ENCODE measurements at places on chromosomes 3 and 15.

GRCh38 chr3:190912736-190913135, 50.2 kb upstream of the GMNC start:
- DNase-seq: no peak

DNA sequence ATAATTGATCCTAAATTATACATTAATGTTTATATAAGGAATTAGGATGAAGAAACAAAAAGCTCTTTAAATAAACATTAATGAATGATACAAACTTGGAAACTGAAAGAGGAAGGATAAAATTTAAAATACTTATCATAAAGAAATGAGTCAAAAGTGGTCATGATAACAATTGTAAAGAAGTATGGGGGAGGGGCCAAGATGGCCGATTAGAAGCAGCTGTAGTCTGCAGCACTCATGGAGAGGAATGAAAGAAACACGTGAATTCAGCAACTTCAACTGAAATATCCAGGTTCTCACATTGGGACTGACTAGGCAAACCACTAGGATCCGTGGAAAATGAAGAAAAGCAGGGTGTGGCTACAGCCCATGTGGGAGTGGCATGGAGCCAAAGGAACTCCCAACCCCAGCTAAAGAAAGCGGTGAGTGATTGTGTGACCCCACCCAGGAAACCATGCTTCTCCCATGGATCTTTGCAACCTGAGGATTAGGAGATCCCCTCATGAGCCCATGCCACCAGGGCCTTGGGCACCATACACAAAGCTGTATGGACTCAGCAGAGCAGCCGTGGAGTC, 13.1 kb upstream of the CP start:
- no peak for DNase-seq

DNA sequence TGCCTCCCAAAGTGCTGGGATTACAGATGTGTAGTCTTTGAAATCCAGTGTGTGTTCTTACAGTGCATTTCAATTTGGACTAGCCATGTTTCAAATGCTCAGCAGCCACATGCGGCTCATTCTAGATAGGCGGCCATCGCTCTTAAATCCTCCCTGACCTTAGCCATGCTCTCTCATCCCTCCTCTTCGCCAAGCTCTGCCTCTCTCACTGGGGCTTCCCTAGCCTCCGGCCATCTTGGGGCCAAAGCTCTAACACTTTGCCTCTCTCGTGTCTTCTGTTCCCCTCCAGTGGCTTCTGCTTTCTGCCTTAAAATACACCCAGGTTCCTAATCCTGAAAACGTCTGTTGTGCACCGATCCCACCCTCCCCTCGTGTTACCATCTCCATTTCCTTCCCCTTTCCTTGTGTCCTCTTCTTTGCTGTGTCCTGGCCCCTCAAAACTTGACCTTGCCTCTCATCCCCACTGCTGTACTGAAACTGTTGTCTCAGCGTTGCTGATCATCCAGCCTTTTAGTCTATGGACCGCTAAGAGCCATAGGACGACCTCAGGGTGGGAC, 1.4 kb upstream of the GHRL start:
- no peak for DNase-seq

GRCh38 chr3:145820170-145820569, 340.8 kb downstream of the PLOD2 start:
- DNase-seq: no peak

DNA sequence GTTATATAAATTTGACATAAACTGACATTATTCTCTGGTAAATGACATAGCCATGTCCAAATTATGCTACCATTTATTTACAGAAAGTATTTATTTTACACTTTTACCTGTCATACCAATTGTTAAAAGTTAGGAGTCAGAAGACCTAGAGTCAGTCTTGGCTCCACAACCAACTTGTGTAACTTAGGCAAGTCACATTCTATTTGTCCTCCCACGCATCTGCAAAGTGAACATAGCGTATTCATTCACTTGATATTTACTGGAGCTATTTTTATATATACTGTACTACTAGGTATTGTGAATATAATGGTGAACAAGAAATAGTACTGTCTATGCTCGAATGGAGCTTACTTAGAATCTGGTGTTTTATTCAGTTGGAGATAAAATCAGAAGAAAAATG, 78.7 kb downstream of the ZNF280D start:
- no peak for DNase-seq

DNA sequence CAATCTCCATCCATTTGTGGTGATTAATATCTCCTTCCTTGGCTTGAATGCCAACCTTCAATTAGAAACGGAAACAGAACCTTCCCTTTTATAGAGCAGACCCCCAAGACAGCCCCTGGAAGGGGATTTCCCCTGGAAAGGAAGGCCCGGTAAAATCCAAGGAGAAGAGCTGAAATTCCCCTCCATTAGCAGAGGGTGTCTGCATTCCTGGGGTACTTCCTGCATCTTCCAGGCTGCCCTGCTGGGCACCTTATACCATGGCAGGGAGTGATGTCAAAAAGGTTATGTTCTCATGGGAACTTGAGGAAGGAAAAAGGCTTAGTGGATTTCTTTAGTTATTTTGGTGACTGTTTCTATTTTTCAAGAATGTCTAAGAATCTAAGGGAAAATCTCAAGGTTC, 116.7 kb upstream of the NEO1 start:
- DNase-seq: no peak

GRCh38 chr15:37220949-37221670, 120.8 kb upstream of the MEIS2 start:
- DNase-seq: no peak

- no peak for DNase-seq
Observed at GRCh38 chr3:196149831-196150301, 61.3 kb downstream of the ZDHHC19 start.

DNA sequence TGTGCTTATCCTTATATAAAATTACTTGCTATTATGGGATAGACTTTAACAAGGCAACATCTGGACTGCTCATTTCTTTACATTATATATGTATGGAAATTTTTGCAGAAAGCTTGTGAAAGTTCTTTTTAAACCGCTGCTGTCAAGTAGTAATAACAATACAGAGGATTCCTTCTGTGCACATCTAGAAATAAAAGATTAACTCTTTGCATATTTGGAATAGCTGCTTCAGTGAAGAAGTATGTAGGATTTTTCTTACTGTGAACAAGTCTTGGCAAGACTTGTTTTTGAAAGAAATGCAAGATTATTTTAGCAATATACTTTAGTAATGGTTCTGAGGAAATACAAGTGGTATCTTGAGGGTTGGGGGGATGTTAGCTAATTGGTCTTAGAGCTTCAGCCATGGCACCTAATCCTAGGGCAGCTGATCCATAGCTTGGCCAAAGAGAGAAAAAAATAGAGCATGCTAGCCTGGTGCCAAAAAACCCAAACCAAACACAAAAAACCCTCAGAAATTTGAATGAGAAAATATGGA, 4.3 kb downstream of the PRKCI start:
- no peak for DNase-seq

DNA sequence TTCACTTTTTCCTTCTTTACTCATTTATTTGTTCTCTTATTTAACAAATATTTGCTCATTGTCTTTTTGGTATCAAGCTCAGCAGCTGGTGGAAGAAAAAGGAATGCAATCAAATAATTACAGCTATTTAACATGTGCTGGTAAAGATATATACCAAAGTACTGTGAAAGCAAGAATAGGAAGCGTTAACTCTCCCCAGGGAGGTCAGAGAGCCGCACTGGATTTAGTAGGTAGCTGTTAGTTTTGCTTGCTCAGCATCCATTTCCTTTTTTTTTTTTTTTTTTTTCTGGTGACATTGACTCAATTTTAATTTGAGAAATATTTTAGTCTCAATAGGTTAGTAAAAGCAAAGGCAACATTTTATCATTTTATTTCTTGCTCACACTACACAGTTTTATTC, 308.5 kb upstream of the MDFIC2 start:
- DNase-seq: no peak

- peak; percentile 83 for DNase-seq
Observed at GRCh38 chr3:56042326-56042951, 425.8 kb downstream of the ERC2 start.

DNA sequence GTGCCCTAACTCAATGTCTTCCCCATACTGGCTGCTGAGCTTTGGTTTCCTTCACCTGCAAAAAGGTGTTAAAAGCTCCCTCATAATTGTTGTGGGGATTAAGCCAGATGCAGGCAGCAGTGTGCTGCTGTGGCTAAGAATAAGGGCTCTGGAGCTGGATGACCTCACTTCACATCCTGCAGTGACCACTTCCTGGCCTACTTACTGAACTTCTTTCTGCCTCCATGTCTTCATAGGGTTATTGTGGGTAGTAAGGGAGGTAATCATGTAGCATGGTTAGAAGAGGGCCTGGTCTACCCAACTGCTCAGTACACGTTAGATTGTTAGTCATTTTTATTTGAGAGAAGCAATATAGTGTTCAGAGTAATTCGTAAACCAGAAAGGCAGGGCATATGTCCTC, 18.4 kb downstream of the GYG1 start:
- DNase-seq: no peak

DNA sequence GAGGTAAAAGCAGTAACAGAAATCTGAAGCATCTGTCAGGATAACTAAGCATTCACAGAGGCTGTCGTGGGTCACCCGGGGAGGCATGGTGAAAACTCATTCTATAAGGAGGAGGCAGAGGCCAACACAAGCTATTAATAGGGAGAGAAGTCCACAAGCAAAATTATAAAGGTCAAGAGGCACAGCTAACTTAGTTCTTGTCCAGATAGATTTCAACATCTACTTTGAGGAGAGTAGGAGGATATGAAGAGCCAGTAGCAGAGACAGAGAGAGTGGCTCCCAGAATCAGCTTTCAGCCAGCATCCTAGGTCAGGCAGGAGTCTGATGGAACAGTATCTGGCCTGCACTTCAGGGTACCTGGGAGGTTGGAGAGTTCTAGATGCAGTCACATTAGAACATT, 95.3 kb downstream of the STAC start:
- DNase-seq: no peak

- DNase-seq: peak; percentile 35
Observed at GRCh38 chr3:16069149-16069922, 105.1 kb upstream of the GALNT15 start.

- no peak for DNase-seq
Observed at GRCh38 chr15:61835029-61835428, 225.2 kb downstream of the VPS13C start.

DNA sequence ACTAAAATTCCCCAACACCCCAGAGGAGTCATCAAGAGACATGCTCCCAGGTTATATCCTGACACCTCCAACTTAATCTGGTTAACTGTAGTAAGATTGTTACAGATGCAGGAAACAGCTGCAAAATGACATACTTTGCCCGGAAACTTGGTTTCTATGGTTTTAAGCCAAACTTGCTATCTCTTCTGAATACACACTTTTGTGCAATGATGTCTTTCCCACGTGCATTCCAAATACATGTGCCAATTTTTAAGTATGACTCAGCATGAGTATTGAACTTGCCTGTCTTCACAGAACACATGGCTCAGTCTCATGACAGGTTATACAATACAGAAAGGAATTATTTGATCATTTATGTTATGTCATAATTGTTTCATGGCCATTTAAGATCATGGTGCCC, 207.0 kb upstream of the DCBLD2 start:
- no peak for DNase-seq

DNA sequence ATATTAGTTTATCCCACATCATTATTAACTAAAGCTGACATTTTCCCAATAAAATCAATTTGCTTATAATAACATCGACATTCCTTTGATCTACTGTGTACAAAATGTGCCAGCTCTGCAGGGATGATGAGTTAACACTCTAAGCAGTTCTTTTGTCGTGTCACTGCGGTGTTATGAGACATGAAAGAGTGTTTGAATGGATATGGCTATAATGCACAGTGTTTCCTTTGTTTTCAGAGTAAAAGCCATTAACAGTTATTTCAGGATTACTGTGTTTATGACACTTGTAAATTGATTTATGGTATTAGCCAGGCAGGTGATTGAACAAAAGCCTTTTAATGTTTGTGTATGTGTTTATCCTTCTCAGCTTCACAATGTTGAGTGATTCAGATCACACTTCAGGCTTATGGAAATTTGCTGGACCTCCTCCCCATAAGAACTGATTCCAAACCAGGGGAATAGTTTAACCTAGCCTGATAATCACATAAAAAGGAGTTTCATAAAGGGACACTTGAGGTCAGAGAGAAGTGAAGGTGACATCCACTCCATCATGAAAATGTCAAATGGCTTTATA, 115.7 kb downstream of the CHL1 start:
- no peak for DNase-seq

DNA sequence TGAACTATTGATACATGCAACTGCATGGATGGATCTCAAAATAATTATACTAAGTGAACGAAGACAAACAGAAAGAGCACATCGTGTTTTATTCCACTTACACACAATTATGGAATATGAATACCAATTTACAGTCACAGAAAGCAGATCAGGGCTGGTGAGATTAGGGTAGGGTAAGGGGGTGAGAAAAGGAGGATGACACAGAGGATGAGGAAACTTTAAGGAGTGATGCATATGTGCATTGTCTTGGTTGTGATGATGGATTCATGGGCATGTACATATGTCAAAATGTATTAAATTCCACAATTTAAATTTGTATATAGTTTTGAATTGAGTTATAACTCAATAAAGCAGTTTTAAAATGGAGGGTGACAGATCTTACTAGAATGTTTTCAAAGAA, 548.9 kb downstream of the PYDC2 start:
- DNase-seq: no peak

DNA sequence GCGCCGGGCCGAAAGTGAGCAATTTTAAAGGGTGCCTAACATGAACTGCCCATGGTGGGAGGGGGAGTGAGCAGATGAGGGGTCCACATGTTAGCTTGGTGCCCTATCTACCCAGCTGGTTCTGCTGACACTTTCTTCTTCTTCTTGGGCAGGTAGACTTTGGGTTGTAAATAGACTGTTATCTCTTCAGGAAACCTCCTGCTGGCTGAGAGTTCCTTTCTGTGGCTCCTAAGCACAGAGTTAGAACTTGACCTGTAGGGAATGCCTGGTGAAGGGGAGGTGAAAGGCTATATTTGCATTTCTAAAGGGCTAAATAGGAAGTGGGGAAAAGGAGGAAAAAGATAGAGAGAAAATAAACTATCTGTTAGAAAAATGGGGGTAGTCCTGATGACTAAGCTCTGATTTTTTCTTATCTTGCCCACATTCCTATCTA, 521.4 kb upstream of the TGFBR2 start:
- no peak for DNase-seq

GRCh38 chr15:63948971-63949370, 97.3 kb downstream of the DAPK2 start:
- DNase-seq: no peak

- no peak for DNase-seq
Observed at GRCh38 chr3:83941990-83942745, 1016.6 kb upstream of the CADM2 start.

DNA sequence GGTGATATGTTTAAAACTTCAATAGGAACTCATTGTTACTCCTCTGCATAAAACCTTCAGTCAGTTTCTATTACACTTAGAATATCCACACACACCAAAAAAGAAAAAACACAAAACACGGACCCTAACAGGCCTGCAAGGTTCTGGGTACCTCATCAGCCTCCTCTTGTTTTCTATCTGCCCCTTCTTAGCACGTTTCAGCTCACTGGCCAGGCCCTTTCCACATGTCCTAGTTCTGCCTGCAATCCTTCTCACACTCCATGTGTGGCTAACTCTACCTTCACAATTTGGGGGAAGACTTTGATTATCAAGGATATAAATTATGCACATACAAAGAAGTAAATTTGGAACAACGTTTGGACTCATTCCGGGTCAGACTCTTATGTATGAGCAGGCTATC, 376.3 kb downstream of the LSAMP start:
- DNase-seq: no peak

All from lung (tissue), 17 donors.